Sigmoid colon (tissue), 7 donors: ENCODE measurements at places on chromosomes 12 and 14. TPM values are rescaled to one million over a fixed set of nuclear protein-coding genes. Genes with fewer than 3 reads are reported as not detected.

The LUM gene
- total RNA-seq, result 85.2 TPM

The CCDC196 gene
- not detected for total RNA-seq

The MAP3K12 gene
- total RNA-seq, result 22.5 TPM

The RNU4-1 gene
- not detected for total RNA-seq

DNA sequence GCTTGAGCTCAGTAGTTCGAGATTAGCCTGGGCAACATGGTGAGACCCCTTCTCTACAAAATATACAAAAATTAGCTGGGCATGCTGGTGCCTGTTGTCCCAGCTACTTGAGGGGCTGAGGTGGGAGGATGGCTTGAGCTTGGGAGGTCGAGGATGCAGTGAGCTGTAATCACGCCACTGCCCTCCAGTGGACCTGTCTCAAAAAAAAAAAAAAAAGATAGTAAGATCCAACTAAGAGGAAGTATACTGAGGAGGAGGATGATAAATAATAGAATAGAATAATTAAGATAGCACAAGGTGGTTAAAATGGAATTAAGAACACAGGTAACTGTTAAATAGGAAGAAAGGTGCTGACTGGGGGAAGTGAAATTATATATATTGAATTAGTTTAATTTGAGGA, 37.0 kb upstream of the BAZ1A start:
- no peaks in the 10 kb centered on the region for H3K36me3 ChIP-seq
- no peaks in the 10 kb centered on the region for H3K4me1 ChIP-seq
- H3K4me3 ChIP-seq, result no peak overlapping the region
- H3K27ac ChIP-seq, result no peak overlapping the region
- H3K27me3 ChIP-seq, result no peaks in the 10 kb centered on the region

DNA sequence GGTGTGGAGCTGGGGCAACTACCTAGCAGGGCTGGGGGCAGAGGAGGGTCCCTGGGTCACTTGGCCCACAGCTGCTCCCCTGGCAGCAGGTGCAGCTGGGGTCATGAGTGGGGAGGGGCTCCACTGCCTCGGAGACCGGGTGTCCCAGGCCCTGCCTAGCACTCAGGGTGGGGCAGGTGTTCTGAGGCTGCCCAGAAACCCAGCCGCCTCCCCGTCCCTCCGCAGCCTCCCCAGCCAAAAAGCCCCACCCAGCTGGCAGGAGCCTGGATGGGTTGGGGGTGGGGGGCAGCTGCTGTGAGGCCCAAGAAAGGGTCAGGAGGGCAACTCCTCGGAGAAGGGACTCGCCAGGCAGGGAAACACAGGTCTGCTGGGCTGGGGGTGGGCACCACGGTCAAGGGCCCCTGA, 11.2 kb downstream of the AHNAK2 start:
- peak overlapping the region; percentile 57 for H3K4me3 ChIP-seq
- H3K36me3 ChIP-seq, result no peaks in the 10 kb centered on the region
- H3K27ac ChIP-seq, result peak overlapping the region; percentile 90
- H3K27me3 ChIP-seq, result no peaks in the 10 kb centered on the region
- no peak for DNase-seq
- H3K4me1 ChIP-seq, result peaks cover 64% of the 10 kb centered on the region

DNA sequence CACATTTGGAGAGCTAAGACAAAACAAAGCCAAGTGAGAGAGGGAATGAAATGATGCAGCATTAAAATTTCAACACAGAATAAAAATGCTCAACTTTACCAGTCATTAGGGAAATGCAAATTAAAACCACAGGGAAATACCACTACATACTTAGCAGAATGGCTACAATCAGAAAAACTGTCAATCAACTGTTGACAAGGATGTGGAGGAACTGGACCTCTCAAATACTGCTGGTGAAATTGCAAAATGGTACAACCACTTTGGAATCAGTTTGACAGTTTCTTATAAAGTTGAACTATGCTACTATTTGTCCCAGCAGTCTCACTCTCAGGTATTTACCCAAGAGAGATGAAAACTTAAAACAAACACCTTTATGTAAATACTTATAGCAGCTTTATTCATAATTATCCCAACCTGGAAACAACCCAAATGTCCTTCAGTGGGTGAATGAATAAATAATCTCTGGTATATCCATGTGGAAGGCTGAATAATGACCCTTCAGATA, 43.8 kb upstream of the KTN1 start:
- no peaks in the 10 kb centered on the region for H3K27me3 ChIP-seq
- H3K36me3 ChIP-seq, result no peaks in the 10 kb centered on the region
- no peak overlapping the region for H3K27ac ChIP-seq
- H3K4me3 ChIP-seq, result no peak overlapping the region
- DNase-seq, result no peak
- no peaks in the 10 kb centered on the region for H3K4me1 ChIP-seq

DNA sequence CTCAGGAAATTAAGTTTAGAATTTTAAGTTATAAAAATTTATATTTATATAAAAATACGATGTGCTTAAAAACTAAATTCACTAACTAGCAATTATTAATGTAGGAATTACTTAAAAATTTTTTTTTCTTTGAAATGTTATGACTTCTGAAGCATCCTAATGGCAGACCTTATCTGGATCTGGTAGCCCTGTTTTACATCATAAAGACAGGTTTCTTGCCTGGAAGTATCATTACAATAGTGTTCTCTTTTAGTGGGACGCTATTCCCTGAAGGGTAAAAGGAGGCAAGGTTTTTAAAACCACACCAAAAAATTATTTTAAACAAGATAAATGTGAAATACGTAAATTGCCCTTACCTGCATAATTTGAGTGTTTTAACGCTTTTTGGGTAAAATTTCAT, 2.1 kb downstream of the WDR20 start:
- no peak for DNase-seq
- no peaks in the 10 kb centered on the region for H3K27me3 ChIP-seq
- H3K27ac ChIP-seq, result no peak overlapping the region
